ENCODE measurements at places on chromosomes 2 and 18.

GRCh38 chr2:108399479-108399878, 21.7 kb downstream of the SULT1C4 start:
- no peak for DNase-seq

GRCh38 chr18:80035997-80036396, 1.8 kb downstream of the RBFA start:
- DNase-seq: no peak

DNA sequence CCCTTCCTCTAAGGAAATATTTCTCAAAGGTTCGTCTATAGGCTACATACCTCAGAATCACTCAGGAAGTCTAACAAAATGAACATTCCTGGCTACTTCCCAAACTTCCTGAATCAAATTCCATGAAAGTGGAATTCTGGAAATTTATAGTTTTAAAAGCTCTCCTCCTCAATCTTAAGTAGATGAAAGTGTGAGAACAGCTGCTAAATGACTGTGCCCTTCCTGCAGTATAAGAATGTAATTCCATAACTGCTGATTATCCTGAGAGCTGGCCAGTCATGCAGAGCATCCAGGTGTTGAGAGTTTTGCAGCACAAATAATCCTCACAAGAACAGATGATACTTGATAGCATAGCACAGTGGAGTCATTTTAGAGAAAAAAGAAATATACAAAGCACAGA, 265.0 kb downstream of the KCNJ3 start:
- DNase-seq: no peak

DNA sequence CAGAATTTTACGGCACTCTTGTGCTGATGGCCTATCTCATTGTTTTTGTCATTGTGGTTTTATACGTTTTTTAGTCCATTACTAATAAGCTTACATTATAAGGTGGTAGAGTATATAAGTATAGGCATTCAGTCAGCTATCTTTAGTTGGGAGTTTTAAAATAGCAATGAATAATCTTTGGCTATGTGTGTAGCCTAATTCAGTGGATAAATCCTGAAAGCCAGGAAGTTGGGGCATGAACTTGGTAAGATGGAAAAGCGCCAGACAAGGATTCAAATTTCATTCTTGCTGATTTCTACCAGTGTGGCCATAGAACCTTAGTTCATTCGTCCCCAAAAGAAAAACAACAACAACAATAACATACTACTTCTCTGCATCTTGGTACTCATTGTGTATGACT, 31.2 kb downstream of the EPC2 start:
- DNase-seq: no peak

DNA sequence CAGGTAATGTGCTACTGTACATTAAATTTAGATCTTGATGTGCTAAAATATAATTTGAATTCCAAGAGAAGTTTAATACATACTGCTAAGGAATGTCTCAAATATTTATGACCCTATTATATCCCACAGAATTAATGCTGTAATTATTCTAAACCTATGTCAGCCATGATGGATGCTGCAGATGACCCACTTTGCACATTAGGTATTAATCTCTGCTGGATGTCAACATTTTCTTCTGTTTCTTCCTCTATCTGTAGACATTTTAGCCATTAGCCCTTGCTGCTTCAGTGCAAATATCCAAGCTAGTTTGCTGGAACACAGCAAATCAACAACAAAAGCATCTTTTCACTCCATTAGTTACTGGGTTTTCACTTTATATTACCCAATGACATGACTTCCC, 164.6 kb downstream of the CDH2 start:
- DNase-seq: no peak

- no peak for DNase-seq
These were observed 191.1 kb downstream of the SETBP1 start for GRCh38 chr18:44871771-44872170.

GRCh38 chr2:234478121-234478858, 18.6 kb downstream of the ARL4C start:
- DNase-seq: no peak

DNA sequence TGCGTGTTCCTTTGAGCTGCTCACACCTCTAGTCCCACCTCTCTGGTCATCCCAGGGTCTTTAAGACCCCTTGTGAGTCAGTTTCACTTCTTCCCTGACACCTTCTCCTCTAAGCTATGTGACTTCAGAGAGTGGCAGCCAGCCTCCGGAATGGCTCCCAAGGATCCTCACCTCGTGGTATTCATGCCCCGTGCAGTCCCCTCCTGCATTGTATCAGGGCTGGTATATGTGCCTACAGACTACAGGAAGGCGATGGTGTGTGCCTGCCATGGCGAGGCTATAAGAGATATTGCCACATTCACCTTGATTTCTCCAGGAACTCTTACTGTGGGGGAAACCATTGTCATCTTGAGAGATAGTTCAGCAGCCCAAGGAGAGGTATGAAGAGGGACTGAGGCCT, 128.0 kb upstream of the SMAD2 start:
- no peak for DNase-seq

DNA sequence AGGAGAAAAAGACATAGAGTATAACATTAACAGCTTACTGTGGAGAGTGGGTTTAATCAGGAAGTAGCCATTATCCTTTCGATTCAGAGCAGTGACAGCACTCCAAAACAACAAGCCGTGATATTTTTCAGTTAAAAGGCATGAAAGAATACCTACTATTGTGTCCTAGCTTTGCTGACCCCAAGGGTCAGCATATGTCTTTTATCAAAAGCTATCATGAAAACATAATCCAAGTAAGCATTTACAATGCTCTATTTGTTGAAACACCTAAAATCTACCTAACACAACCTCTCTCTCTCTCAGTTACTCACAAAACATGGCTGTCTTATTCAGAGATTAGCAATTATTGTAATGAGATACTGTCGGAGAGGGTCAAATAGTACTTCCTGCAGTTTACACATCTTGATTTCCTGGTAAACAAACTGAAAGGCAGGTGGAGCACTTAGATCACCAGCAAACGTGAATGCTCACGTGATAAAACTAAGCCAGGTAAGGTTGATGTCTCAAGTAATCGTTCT, 100.0 kb downstream of the BAZ2B start:
- DNase-seq: peak; percentile 78

DNA sequence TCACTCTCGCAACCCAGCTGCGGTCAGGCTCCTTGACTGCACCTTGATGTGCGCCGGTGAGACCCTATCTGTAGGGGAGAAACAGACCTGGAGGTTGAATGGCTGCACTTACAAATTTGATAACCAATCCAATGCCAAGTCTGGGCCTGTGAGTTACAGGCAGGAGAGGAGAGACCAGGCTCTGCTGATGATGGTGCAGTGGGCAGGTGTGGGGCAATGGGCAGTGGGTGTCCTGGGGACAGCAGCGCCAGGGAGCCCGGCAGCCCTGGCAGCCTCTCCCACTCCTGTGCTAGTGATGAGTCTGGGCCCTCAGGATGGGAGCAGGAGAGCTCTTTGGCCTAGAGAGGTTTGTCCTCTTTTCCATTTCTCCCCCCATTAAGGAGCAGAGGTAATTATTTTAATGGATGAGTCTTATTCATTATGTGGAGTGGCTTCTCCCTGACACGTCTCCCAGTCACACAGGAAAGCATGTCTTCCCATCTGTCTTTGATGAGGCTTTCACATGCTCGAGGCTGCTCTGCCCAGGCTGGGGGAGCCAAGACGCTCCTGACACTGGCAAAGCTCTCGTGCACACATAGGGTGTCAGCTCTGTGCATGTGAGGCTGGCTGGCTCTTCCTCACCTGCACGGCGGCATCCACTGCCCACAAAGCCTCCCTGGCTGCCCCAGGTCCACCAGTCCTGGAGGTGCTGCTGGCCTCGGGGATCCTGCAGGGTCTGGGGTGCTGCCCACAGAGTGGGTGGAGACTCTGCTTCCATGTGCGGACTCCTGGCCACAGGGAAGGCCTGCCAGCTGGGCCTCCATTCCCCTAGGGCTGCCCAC, 10.0 kb upstream of the ALLC start:
- DNase-seq: no peak

DNA sequence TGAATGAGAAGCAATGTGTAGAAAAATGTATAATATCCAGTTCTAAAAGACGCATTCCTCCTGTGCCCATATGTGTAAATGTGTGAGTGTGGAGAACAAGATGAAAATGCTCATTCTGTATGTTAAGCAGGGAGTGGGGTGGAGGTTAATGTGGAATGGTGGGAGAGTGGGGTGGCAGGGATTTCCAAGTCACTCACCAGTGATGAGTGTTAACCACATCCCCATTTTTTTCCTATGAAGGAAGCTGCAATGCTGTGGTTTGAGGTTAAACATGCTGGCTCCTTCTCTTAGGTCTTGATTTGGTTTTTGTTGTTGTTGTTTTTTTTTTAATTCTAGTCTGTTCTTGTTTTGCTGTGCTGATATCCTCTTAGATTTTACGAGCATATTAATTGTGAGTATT, 169.4 kb downstream of the NEDD4L start:
- DNase-seq: peak; percentile 55

DNA sequence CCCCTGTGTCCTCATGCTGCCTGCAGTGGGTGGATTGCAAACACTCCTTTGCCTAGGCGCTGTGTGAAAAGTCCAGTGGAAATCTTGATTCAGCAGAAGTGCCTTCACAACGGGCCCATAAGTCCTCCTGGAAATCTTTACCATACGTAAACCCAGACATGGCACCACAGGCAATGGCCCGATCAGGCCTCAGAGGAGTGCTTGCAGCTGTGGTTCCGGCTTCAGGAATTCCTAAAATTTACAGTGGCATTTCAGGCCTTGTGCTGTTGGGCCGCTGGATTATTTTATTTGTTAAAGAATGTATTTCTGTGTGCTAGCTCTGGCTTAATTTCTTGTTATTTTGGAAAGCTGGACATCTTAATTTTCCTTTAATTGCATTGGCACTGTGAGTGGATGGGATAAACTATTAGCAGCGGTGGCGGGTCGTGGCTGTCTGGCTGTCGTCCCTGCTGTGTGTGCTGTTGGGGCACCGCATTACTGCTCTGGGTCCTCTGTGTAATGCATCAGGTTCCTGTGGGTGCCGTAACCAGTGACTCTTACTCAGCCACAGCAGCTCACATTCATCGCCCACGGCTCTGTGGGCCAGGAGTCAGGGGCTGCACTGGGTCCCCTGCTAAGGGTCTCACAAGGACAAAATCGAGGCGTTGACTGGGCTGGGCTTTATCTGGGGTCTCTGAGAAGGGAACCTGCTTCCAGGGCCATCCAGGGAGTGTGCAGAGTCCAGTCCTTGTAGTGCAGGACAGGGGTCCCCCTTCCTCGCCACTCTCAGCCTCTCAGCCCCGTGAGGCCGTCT, 73.1 kb downstream of the RTP5 start:
- no peak for DNase-seq
